ENCODE measurements at places on chromosomes 2 and 18.

DNA sequence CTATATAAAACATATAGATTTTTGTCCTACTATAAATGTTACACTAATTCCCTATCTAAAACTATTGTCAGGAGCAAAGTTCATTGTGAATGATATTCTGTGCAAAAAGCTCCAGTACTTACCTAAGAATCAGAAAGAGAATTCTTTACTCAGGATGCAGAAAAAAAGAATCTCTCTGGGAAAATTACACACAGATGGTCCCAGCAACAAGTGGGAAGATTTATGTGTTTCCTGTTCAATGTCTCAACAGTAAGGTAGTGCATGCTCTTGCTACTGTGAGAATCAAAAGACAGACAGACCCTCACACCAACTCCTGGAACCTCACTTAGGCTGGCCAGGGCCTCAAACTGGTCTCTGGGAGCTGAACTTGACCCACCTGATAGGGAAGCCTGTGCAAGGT is 11.2 kb upstream of the NAPG start:
- DNase-seq, result no peak

GRCh38 chr2:182080493-182080892 is 94.8 kb downstream of the PPP1R1C start:
- DNase-seq, result no peak

DNA sequence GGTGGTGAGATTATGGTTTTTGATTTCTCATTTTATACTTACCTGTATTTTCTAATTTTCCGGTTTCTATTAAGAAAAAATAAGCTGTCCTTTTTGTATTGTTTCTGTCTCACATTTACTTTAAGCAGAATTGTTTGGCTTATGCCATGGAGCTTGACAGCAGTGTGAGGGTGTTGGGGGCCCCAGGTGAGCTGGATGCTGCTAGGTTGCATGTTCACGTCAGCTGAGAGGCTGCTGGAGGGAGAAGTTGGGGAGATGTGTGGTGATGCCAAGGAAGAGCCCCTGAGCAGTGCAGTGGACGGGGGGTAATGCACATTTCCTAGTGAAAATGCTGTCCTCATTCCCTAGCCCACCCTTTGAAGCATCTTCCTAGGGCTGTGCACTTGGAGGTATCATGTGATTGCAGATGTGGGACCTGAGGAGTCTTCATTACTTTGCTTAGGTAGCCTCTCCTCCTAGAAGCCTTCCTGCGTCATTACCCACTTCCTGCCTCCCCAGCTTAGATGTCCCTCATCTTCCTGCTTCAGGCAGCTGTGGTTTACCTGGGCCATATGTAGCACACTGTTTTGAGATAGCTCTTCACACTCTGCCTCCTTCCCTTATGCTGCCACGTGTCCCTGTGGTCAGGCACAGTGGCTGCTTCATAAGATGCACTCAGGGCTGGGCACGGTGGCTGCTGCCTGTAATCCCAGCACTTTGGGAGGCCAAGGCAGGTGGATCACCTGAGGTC is 16.2 kb downstream of the ATG16L1 start:
- no peak for DNase-seq

DNA sequence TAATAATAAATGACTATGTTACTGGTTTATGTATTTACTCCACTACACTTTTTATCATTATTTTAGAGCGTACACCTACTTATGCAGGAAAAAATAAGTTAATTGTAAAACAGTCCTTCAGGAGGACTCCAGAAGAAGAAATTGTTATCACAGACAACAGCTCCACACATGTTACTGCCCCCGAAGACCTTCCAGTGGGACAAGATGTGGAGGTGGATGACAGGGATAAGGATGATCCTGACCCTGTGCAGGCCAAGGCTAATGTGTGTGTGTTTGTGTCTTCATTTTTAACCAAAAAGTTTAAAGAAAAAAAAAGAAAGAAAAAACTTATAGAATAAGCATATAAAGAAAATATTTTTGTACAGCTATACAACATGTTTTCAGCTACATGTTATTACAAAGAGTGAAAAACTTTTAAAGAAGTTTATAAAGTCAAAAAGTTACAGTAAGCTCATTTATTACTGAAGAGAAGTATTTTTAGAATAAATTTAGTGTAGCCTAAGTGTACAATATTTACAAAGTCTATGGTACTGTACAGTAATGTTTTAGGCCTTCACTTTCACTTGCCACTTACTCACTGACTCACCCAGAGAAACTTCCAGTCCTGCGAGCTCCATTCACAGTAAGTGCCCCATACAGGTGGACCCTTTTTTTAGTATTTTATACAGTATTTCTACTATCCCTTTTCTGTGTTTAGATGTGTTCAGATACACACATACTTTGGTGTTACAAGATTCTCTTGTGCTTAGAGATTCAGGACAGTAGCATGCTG is 7.5 kb downstream of the TGFBRAP1 start:
- no peak for DNase-seq

DNA sequence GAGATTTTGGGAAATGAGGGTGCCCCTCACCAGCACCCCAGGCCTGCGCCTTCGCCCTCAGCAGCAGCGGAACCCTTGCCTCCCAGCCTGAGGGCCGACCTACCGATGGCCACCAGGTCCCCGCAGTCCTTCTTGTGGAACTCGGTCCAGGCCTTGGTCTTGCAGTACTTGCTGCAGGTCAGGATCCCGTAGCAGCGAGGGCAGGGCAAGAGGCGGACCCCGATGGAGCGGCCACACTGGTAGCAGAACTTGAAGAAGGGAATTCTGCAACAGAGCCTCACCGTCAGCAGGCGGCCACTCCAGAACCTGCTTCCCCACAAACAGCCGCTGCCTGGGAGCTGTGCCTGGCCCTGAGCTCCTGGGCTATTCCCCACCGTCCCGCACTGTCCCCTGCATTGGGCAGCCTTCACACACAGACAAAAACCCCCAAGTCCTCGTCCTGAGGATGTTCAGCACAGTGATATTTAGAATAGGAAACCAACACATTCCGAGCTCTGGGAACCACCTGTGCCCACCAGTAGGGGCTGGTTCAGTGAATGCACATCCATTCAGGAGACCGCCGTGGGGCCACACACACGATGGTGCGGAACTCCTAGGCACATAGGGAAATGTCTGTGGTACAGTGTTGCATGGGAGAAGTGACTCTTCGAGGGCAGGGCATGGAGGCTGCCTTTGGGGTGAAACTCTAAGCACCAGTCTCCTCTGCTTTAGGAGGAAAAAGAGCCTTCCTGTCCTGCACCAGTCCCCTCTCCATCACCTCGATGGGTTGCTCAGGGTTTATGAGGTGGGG is 45.6 kb downstream of the GPC1 start:
- no peak for DNase-seq

DNA sequence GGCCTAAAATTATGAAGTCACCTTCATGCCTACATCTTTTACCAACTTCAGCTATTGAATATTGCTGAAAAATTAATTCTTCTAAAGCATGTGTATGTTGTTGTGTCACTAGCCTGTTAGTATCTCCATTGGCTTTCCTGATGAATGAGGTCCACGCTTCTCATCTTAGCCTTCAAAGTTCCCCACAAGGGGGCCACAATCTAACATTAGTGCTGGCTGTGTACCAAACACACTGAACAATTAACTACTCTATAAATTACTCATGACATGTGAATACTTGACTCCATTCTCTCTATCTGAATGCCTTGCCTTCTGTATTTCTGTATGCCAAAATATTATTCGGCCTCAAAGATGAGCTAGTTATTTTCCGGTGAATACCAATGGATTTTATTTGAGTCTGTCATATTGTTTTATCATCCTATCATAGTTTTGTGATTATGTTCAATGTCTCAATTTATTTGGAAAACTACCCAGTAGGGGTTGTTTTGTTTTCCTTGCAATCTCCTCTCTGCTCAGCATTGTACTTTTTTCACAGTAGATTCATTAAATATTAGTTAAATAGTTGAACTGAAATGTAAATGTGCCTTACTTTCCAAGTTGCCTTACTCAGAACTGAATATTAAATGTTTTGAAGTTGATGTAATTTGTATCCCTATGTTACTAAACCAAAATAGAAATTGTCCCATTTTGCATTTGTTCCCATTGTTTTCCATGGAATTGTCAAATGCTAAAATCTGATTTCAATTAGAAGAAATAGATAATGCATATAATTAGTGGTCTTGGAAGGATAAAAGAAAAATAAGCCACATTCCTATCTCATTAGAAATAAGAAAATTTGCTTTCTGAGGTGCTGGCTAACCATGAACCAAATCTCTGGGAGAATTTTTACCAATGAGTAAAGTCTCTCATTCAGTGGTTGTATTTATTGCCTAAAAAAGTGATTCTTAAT is 208.4 kb upstream of the COL3A1 start:
- peak; percentile 59 for DNase-seq

DNA sequence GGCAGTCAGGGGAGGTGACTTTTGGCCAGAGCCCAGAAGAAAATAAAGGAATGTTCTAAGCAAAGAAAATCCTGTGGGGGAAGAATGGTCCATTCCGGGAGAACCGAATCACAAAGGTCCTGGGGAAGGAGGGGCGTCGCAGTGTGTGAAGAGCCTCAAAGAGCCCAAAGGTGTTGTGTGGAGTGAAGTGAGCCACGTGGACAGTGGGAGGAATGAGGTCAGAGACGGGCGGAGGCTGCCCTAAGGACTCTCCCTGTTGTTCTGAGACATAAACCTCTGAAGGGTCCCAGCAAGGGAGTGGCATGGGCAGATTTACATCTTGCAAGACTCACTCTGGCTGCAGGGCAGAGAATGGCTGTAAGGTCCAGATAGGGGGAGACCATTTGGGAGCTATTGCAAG is 91.3 kb upstream of the SEC11C start:
- DNase-seq, result no peak
